NCI-H1092 treated with DMSO at 0.1 percent for 48 hours (cell line): ENCODE measurements at places on chromosomes 1 and 21.

- no peak for DNase-seq
Measured at GRCh38 chr1:96374076-96374762, 347.4 kb upstream of the PTBP2 start.

GRCh38 chr1:169146576-169147214, 40.2 kb downstream of the ATP1B1 start:
- no peak for DNase-seq

GRCh38 chr1:111465754-111466153, 8.0 kb upstream of the C1orf162 start:
- DNase-seq = no peak

DNA sequence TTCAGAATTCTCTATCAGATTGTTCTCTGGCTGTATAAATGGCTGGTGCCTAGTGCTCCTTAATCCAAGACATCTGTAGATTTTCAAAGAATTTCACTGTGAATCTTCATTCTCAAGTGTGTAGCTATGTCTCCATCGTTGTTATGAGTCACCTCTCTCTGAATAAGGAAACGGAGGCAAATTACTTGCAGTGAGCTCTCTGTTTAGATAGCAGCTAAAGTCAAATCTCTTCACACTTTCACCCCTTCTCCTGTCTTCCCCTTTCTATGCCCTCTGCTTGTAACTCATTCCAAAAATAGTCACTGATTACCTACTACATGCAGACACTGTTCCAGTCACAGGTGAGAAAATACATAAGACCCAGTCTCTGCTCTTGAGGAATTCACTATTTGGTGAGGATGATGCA, 39.7 kb downstream of the CHML start:
- no peak for DNase-seq

DNA sequence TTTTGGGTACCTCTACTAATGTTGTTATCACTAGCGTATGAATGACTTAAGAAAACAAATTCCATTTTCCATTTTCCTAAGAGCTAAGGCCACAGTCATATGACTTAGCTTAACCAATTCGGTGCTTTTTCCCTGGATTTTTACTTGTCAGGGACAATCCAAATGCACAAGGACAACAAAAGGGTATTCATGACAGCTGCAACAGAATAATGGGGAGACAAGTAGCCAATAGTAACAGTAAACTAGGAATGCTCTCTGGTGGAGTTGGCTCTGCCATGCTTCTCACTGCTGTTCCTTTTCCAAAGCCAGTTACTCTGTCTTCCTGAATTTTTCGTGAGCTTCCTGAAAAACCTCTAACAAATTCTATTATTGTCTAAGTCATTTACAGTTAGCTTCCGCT, 52.9 kb downstream of the LRRIQ3 start:
- no peak for DNase-seq
